ENCODE measurements at places on chromosomes 16 and 17.

- DNase-seq = no peak
Measured at GRCh38 chr17:57655553-57655952, 89.5 kb downstream of the CCDC182 start.

DNA sequence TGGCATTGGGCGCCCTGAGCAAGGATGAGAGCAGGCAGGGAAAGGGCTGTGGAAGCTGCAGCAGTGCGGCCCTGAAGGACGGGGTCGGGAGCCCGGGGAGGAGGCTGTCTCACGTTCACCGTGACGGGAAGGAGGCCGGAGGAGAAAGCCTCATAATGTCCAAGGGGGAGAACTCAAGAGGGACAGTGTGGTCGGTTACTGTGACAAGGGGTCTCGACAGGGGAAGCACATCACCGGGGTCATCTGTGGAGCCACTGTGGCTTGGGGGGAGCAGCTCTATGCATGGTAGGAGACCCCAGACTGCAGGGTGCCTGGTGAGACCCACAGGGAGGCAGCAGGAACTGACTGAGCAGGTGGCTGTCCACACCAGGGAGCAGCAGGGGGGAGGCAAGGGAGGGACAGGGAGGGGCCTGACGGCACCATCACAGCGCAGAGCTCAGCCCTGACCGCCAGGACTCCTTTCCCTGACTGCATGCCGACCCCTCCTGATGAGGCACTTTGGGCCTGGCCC lies 154.6 kb upstream of the CHMP6 start:
- DNase-seq = no peak

DNA sequence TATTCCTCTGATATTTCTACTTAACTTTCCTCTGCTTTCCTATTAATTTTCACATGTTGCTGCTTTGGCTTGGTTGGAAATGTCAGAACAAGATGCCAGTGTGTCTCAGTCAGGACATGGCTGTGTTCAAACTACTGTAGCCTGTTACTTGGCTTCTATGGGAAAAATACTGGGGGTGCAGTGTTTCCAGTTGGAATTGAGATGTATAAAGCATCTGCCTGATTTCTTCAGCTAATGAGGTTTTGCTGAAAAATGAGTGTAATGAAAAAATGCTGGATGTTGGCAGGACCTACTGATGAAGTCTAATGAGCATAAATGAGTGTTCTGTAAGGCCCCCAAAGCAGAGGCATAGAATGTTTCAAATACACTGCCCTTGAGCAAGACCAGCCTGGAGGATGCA lies 166.6 kb downstream of the PHKB start:
- DNase-seq = no peak

- no peak for DNase-seq
Measured at GRCh38 chr17:59827721-59828477, 64.8 kb downstream of the TUBD1 start.

DNA sequence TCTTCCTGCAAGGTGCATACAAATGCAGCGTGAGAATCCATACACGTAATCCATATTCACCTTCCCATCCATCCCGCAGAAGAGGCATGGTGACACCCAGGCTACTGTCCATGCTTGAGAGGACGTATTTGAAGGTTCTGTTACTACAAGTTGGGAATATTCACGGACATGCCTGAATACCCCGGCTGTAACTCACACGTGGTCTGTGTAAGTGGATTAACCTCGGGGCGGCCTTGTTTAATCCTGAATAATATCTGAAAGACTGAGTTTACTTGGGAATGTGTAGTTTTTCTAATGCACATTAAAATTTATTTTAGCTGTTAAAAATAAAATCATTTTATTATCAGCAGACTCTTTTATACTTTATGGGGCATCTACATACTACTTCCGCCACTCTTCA lies 13.1 kb downstream of the CPSF4L start:
- no peak for DNase-seq

DNA sequence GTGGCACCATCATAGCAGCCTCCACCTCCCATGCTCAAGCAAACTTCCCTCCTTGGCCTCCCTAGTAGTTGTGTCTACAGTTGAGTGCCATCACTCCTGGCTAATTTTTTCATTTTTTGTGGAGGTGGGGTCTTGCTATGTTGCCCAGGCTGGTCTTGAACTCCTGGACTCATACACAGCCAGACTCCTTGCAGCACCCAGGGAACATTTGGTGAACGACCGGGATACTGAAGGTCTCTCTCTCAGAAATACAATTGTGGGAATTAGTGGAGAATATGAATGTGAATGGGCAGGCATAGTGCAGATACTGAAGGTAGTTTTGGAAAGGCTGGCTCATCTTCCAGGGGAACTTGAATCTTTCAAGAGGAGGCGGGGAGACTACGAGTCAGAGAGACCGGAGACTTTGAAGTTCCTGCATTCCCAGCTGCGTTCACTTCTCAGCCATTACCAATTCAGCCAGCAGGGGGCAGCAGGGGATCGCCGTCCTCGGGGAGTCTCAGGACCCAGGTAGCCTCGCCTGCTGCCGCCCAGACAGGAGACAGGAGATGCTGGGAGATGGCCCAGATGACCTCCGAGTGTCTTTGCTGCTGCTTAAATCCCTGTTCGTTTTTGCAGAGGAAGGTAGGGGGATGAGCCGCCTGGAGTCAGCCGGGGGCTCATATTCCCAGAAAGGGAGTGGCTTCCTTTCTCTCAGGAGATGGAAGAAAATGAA lies 68.6 kb downstream of the HAPSTR1 start:
- DNase-seq = peak; percentile 17

DNA sequence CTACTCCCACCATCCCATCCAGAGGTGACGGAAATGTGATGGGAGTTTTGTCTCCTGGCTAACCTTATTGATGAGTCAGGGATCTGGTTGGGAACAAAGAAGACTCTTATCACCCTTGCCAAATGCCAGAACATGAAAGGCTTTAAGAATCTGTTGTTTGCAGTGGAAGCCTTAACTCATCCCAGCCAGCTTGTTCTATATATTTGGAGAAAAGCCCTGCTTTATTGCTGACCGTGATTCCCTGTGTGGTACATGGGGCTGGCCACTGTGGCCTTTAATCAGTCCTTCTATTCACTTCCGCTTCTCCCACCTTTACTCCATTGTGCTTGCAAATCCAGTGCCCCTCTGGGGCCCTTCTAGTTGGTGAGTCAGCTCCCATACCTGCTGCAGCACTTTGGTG lies 156.6 kb downstream of the PHKB start:
- DNase-seq = no peak

DNA sequence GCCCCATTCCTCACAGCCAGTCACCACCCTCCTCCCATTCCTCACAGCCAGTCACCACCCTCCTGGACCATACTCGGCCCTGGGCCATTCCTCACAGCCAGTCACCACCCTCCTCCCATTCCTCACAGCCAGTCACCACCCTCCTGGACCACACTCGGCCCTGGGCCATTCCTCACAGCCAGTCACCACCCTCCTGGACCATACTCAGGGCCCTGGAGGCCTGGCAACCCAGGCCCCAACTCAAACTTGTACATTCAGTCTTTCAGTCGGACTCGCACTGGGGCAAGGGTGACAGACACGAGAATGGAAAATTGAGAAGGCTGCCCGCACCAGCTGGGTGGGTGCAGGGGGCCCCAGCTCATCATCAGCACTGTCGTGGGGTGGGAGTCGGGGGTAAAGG lies 30.4 kb upstream of the FOXK2 start:
- no peak for DNase-seq

GRCh38 chr16:89367538-89367915 lies 122.8 kb downstream of the ANKRD11 start:
- no peak for DNase-seq

- DNase-seq = no peak
Measured at GRCh38 chr16:27237219-27238015, 31.2 kb downstream of the NSMCE1 start.

DNA sequence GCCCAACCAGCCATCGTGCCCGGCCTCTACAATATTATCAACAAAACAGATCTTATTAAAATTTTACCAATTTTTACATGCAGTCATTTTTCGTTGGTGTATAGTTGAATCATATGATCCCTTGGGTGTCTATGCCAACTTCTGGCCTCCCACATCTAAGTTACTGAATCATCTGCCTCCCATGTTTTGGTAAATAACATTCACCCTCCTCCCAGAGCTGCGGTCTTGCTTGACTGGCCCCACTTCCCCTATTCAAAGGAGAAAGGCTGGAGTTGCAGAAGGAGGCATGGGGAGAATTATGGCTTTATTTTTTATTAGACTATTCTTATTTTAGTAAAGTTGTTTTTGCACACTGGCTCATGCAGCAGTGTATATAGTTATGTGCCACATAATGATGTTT lies 18.5 kb upstream of the CCL23 start:
- no peak for DNase-seq

DNA sequence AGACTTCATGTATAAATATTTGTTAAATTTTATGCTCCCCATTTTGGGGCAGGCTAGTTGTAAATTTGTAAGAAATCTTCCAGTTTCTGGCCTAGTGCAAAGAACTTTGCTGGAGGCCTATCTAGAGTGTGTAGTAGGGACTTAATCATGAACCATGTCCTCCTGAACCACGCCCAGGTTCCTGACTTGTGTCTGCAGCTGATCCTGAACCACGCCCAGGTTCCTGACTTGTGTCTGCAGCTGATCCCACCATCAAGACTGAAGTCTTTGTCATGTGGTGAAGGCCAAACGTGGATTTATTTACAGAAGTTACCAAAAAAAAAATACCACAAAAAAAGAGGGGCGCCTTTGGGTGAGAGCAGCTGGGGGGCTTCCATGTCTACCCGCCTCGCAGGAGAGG lies 33.1 kb downstream of the LMF1 start:
- no peak for DNase-seq

DNA sequence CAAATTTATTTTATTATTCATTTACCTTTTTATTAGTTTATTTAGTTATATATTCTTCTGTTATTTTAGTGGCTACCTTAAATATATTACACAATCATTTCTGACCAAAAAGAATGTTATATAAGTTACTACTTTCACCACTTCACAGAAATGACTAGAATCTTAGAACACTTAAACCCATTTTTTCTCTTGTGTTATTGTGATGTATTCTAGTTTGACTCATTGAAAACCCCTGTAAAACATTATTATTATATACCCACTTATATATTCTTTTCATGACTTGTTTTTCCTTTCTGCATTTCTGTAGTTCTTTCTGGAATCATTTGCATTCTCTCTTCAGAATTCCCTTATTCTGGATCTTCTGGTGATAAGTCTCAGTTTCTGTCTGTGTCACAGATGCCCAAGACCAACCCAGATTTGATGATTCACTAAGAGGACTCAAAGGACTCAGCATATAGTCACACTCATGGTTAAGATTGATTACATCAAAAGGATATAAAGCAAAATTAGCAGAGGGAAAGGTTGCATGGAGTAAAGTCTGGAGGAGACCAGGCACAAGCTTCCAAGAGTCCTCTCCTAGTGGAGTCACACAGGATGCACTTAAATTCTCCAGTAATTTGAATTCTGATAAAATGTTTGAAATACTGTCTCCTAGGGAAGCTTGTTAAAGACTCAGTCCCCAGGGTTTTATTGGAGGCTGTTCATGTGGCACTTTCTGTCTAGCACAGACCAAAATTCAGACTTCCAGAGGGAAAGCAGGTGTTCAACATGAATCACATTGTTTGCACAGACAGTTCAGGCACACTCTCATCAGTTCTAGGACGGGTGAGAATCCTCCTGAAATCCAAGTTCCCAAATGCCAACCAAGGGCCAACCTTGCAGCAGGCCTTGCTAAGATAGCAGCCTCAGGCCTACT lies 7.7 kb downstream of the GINS3 start:
- DNase-seq = no peak

GRCh38 chr17:38320482-38320881 lies 23.3 kb downstream of the GPR179 start:
- DNase-seq = no peak

DNA sequence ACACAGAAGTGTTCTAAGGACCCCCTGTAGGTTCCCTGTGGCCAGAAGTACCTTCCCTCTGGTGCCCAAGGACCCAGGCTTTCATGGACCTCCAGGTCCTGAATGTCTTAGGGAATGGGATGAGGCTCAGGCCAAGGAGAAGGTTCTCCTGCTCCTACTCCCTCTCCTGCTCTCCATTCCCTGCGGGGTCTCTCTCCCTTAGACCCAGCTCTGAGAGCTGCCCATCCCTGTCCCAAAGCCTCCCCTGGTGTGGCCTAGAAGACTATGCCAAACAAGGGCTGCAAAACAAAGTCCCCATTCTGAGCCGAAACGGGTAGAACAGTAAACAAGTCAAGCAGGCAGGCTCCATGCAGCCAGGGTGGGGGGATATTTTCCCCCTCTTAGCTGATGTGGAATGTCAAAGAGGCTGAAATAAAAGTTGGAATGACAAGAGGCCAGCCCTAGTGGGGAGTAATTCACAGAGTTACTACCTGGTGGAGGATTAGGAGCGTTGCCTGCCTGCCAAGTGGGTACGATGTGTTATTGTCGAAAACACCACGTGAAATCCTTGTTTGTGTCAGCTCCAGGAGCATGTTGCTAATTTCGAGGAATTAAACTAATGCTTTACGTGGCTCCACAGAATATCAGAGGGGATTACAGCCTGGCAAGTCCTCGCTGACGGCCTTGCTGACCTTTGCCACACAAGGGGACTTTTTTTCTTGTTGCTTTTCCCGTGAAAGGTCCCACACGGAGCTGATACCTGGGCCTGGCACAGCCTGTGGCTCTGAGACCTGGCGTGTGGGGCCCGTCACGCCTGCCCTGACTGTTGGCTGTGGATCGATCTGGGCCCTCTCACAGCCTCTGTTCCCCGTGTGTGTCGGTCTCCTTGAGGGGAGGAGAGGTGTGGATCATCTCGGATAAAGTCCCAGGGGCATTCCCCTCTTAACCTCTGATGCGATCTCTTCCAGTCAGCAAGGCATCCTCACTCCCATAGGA lies 2.9 kb downstream of the WFIKKN2 start:
- DNase-seq = no peak

- DNase-seq = no peak
Measured at GRCh38 chr17:28550858-28551257, 1.6 kb downstream of the UNC119 start.

DNA sequence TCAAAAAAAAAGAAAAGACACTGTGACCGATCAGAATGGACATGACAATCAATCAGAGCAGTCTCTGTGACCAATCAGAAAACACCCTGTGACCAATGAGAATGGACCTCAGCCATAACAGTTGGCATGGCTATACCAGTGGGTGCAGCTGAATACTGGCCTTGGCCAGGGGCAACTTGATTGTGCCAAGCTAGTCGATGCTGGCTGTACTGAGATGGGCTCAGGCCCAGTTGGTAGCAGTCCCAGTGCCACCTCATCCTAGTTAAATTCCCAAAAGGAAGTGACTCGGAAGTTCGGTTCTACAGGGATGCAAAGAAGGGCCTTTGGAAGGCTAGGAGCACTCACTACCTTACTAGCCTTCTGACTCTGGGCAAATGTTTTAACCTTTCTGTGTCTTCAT lies 37.2 kb upstream of the BCO1 start:
- no peak for DNase-seq

DNA sequence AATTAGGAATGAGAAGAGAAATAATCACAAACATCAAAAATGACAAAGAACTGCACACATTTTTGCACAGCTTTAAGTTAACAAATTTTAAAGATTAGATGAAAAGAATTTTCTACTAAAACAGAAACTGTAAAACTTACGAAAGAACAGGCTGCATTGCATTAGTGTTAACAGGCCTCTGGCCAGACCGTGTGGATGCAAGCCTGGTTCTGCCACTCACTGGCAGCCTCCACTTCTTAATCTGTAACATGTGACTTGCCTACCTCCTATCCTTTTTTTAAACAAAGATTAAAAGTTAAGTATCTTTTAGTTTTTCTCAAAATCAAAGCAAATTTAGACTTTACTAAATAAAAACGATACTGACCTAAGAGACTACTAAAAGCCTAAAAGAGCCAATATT lies 37.5 kb downstream of the CREBBP start:
- no peak for DNase-seq

GRCh38 chr16:3999479-4000325 lies 116.5 kb downstream of the ADCY9 start:
- DNase-seq = no peak

All from non-pigmented ciliary epithelial cell (primary cell).